ENCODE measurements at places on chromosomes 4 and X. TPM values are rescaled to one million over a fixed set of nuclear protein-coding genes. Genes with fewer than 3 reads are reported as not detected.

The MAGEA8 gene
- total RNA-seq = not detected

The EDA gene
- total RNA-seq = 10.5 TPM

The PPP4R3C gene
- total RNA-seq = not detected

The MND1 gene
- total RNA-seq = 26.2 TPM

The FAM199X gene
- total RNA-seq = 14.9 TPM

DNA sequence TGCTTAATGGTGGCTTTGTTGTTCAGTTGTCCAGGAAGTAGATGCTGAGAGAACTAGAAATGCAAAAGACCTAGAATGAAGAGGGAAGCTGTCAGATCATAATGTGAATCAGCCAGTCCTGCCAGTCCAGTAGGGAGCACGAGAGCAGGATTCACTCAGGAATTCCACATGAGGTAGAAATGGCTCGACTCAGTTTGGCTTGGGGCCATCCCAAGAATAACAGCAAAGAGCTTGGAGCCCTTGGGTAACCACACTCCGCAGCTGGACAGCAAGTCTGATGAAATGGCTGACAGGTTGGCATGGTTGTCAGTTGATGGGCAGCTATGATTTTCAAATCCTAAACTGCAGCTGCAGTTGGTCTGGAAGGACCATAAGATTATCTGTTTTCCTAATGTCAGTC is 44.5 kb upstream of the WDR1 start:
- no peak for DNase-seq

- no peak for DNase-seq
Observed at GRCh38 chr4:47561331-47561730, 76.3 kb downstream of the ATP10D start.

GRCh38 chrX:3348191-3348590 is 1.7 kb upstream of the MXRA5 start:
- DNase-seq = no peak

- DNase-seq = no peak
Observed at GRCh38 chr4:183700407-183700806, 41.3 kb downstream of the TRAPPC11 start.

DNA sequence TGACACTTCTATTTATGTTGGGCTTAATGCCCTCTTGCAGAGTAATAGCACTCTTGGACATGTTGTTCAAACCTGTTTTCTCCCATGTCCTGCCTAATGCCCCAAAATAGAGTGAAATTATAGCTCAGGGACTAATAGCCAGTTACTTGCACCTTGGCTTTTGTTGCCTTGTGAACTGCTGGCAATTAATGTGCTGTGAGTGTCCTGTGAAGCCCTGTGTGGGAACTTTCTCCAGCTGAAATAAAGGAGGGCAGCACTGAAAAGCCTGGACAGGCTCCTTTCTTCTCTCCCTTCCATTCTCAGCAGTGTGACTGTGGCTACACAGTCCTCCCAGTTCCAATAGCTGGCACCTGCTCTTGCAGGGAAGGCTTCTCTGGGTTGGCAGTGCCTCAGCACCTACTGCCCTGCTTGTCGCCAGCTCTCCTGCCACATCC is 72.4 kb downstream of the DCLK2 start:
- no peak for DNase-seq

GRCh38 chrX:71514367-71515037 is 18.4 kb upstream of the OGT start:
- no peak for DNase-seq

GRCh38 chr4:186158021-186158813 is 33.1 kb upstream of the CYP4V2 start:
- DNase-seq = no peak

DNA sequence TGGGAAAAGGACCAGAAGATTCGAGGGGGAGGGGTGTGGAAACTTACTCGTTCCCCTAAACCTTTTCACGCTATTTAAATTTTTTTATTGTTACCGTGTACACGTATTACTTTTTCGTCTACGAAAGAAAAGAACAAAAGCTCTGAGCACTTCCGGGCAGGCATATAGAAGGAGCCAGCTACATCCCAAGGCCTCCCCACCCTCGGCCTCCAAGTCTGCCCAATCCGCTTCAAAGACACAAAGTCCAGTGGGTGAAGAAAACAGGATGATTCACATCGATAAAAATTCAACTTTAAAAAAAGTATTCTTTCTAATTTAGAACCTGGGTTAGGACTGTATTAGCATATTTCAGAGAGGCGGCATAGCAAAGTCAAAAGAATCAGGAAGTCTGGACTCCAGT is 23.1 kb downstream of the SEL1L3 start:
- no peak for DNase-seq

DNA sequence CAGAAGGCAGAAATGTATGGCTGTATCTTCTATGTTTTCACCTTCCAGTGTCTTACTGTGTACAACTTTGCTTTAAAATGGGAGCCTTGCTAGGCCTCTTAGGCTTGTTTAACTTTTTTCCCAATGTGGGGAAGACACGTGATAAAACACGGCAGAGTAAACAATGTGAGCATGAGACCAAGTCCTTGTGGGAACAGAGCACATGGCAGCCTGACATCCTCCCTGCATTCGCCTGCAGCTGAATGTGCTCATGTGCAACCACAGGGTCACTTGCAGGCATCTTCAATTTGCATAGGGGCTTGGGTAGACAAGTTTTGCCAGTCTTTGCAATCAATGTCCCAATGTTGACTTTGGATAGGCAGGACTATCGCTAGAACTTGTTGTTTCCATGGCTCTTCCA is 91.8 kb downstream of the CCNG2 start:
- no peak for DNase-seq

- DNase-seq = no peak
Observed at GRCh38 chrX:31287861-31288260, 216.0 kb upstream of the FTHL17 start.

DNA sequence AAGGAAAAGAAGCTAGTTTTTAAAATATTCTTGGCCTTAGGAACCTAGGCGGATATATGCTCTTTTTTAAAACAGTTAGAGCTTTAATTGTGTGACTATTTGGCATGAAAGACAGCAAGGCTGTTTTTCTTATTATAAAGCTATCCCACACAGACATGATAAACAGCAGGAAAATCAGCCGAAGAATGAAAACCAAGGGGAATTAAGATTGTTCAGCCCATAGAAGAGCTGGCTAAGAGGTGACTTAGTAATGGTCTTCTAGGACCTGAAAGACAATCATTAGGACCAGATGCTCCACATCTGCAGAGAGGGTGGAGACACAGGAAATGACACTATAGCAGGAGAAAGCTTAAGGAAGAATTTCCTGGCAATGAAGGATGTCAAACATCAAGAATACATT is 171.4 kb upstream of the NRK start:
- no peak for DNase-seq

DNA sequence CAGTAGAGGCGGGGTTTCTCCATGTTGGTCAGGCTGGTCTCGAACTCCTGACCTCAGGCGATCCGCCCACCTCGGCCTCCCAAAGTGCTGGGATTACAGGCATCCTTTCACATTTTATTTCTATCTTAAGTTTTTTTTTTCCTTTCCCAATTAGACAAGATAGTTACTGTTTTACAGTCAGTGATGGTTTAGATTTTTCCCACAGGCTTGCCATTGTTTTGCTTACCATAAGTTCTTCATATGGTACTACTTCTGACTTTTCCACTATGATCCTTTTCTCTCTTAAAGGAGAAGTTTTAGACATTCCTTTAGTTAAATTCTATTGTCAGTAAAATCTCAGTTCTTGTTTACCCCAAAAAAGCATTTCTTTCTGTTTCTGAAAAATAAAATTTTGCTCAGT is 462.6 kb downstream of the CENPC start:
- DNase-seq = no peak

GRCh38 chr4:48669086-48669485 is 111.0 kb downstream of the FRYL start:
- DNase-seq = no peak

All from H1 (cell line).